Activated T-cell treated with anti-CD3 and anti-CD28 coated beads for 48 hours (primary cell): ENCODE measurements at places on chromosomes 7 and 10.

- DNase-seq = no peak
Measured at GRCh38 chr10:98886686-98887085, 349.0 kb downstream of the HPSE2 start.

DNA sequence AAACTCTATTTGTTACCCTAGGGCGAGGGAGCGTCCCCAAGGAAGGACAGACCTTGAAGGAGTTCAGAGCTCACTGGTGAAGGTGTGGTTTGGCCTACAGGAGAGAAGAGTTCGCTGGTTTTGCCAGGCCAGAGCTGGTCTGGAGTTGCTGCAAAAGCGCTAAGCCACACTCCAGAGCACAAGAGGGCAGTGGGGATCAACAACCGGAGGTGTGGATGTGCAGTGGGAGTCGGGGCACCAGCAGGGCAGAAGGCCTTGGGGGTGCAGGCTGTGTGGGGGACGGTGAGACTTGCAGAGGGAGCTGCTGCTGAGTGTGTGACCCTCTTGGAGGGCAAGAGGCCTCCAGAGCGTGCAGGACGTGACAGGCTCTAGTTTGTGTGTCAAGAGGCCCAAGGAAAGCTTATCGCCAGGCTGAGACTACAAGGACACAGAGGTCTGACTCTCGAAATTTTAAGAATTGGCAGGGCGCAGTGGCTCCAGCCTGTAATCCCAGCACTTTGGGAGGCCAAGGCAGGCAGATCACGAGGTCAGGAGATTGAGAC is 14.3 kb upstream of the CUL1 start:
- DNase-seq = no peak

DNA sequence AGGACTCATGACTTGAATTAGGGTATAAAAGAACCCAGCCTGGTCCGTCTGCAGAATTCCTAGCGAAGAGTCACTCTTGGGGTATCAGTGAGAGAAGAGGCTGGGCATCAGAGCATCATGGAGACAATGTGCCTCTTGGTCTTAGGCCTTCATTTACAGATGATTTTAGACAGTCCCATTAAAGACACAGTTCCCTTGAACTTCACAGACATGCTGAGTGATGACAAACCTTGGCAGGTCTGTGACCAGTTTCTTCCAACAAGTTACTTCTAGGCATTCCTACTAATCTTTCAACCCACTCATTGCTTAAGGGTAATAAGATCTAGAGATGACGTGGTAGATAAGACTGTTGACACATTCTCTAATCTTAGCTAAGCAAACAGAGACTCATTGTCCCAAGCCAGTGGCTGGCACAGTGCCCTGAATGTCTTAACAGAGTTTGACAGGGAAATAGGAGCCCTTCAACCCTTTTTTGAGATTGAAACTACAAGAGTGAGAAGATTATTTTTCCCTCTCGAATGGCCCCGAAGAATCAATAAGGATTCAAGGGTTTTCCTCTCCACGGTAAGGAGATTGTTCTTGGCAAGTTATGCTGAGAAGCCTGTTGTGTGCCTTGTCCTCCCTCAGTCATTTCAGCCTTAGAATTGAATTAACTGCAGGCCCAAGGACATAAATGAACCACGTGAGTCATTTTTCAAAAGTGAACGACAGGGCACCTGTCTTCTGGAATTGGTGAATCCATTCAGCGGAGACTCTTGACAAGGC is 281.1 kb downstream of the CCDC3 start:
- peak; percentile 44 for DNase-seq

DNA sequence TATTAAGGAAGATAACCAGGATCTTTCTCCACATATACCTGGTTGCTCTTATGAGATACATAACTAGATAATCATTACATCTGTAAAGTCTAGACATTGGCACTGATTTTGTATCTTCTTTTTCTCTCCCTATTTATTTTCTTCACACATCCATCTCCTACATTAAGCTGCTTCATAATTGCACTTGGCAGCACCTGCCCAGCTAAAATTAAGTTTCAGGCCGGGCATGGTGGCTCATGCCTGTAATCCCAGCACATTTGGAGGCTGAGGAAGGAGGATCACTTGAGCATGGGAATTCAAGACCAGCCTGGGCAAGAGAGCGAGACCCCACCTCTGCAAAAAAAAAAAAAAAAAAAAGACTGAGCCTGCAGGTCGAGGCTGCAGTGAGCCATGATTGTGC is 22.3 kb upstream of the AKR1B1 start:
- DNase-seq = no peak

DNA sequence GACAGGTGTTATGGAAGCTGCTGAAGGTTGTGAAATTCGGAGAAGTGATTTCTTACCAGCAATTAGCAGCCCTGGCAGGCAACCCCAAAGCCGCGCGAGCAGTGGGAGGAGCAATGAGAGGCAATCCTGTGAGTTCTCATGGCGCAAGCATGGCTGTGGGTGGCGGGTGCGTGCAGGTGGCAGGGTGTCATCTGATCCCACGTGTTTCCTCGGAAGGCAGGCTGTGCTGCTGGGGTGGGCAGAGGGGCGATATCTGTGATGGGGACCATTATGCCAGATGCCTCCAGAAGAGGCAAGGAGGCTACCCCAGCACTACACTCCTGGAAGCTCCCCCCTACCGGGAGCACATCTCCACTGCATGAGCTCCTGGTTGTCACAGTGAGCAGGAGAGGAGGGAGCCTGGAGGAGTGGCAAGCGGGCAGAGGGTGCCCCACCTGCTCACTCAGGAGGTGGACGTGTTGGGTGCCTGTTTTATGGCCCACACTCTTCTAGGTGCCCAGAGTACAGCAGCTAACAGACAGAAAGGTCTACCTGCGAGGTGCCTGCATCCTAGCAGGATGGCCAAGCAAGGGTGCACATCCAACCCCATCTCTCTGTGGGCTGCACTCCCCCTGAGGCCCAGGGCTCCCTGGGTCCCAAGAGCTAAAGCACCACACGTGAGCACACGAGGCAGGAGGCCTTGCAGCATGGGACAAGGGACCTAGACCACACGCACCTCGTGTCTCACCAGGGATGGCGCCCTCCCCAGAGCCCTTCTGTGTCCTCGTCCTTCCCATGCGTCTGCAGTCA is 204.7 kb downstream of the EBF3 start:
- no peak for DNase-seq

DNA sequence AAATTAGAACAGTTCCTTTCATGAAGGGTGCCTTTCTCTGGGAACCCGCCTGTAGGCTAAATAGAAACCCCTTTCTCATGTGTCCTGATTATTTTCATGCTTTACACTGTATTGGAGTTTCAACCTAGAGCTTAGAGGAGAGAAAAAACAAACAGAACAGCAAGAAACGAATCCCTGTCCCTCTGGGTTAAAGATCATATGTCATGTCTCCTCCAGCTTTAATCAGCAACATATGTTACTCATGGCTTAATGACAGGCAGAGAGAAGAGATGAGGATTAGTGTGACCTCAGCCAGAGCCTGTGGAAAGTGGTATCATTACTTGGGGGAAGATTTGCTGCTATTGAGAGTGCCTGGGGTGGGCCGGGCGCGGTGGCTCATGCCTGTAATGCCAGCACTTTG is 32.1 kb downstream of the CRCP start:
- DNase-seq = no peak

- no peak for DNase-seq
Measured at GRCh38 chr7:143279186-143280098, 5.3 kb upstream of the TMEM139 start.

- no peak for DNase-seq
Measured at GRCh38 chr7:141262101-141263090, 188.5 kb downstream of the TMEM178B start.

DNA sequence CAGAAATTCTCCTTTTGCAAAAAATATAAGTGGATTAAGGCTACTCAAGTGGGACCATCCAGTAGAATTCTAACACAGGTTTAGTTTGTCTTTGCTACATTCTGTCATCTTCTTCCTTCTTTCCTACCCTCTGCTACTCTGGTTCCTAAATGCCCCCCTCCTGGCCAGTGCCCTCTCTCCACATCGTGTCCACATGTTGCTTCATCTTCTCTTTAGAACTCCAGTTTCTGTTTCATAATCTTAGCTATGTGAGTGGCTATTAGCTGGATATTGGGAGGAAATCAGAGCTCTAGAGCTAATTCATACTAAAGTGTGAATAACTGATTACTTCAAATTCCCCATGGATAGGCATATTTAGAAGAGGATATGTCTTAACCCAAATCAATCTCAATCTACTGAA is 528.5 kb downstream of the LRMDA start:
- no peak for DNase-seq

DNA sequence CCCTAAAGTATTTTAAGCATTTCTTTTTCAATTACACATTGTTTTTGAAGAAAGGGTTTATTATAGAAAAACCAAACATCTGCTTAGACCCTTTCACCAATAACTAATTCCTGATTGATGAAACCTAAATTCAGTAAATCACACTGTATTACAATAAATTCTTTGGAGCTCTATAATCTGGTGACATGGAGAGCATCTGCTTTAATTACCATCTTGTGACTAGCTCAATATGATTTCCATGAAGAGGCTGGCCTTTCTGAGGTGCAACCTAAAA is 9.7 kb downstream of the HYCC1 start:
- DNase-seq = no peak
